ENCODE measurements at places on chromosomes 6 and 20.
A peak's percentile ranks its signal among the peaks of the same experiment; 100 is the strongest.

DNA sequence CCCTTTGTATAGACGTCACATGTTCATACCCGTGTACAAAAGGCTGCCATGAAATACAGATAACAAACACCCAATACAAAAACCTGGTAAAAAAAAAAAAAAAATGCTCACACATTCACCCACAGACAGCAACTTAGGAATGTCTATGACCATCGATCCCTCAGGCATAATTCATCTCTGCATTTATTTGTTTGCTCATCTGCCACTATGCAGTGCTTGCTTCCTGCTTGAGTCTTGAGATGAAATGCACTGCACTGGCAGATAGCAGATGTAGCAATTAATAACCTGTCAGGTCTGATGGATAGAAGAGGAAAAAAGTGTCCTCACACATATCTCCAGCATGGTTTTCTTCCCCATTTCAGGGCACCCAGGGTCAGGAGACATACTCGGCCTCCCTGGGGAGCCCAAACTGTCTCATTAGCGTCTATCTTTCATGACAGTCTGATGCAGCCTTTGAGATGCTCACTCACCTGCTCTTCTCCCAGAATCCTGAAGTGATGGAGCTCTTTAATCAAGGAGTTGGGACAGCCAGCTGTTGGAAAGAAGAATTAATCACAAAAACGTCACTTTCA, 295.1 kb upstream of the AGPAT4 start:
- DNase-seq, result no peak

- peak; percentile 90 for DNase-seq
Observed at GRCh38 chr6:43990627-43991619, 136.3 kb downstream of the MRPL14 start.

DNA sequence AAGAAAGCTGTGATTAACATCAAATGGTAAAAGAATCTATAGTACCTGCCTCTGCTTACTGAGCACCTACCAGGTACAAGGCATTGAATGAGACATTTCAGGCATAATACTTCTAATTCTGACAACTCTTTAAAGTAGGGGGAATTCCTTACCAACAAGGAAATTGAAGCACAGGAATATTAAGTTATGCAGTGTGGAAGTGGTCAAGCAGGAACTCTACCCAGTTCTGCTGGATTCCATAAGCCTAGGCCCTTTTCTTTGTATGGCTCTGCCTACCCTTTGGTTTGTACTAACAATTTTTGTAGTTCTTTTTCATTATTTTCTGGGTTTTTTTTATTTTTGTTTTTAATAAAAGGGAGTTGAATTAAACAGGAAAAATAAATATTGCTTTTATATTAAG, 114.5 kb downstream of the MAP3K5 start:
- peak; percentile 70 for DNase-seq

- no peak for DNase-seq
Observed at GRCh38 chr6:135322427-135323201, 141.5 kb downstream of the MYB start.

DNA sequence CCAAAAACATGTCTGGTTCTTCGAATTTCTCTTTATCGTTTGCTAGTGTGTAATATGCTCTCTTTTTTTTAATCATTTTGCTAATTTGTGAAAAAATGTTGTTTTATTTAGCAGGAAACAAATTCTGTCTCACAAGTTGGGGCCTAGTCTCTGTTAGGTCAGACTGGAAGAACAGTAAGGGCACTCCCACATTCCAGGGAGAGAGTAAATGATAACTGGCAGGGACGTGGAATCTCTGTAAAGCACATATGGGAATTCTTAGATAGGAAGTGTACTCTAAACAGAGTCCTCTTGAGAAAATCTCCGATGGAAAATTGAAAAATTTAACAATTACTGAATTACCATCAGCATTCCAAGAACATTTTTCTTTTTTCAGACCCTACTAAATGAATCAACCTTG, 16.4 kb upstream of the CCDC28A start:
- DNase-seq, result no peak

DNA sequence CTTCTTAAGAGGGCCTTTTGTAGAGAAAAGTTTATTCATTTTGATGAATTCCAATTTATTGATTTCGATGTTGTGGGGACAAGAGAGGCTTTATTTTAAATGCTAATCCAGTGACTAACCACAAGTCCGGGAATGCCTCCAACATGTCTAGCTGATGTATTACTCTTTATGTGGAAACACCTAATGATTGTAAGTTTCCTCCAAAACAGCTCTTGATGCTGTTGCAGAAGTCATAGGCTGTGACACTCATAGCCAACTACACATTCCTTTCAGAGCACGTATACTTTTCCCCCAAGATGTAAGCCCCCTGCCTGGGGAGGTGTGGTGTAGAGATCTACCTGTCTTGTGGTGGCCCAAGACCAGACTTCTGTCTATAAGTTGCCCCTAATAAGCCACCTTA, 61.3 kb upstream of the RNF24 start:
- DNase-seq, result peak; percentile 66

DNA sequence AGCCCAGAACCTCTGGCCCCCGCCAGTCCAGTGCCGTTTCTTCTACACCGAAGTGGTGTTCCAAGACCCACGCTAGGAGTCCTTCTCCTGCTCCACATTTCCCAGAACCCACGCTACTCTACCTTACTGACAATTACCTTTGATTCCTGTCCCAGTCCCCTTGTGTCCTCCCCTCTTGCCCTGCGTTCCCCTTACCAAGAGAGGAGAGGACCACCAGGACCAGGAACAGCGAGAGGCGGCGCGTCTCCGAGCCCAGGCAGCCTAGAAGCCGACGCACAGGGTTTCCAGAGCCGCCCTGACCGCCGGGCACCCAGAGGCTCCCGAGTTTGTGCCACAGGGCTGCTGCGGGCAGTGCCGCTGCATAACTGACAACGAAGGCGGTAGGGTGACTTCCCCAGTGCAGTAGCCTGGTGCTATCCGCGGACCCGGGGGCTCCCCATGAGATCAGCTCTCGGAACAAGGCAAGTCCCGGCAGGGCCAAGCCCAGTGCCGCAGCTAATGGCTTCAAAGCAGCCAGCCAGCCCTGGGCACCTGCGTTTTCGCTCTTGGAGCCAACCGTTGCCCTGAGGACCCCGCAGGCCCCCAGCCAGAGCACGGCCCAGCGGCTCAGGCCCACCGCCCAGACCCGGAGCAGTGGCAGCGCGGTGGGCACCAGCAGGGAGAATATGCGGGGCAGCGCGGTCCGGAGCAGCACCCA, 512 bp downstream of the TAP1 start:
- peak; percentile 61 for DNase-seq

DNA sequence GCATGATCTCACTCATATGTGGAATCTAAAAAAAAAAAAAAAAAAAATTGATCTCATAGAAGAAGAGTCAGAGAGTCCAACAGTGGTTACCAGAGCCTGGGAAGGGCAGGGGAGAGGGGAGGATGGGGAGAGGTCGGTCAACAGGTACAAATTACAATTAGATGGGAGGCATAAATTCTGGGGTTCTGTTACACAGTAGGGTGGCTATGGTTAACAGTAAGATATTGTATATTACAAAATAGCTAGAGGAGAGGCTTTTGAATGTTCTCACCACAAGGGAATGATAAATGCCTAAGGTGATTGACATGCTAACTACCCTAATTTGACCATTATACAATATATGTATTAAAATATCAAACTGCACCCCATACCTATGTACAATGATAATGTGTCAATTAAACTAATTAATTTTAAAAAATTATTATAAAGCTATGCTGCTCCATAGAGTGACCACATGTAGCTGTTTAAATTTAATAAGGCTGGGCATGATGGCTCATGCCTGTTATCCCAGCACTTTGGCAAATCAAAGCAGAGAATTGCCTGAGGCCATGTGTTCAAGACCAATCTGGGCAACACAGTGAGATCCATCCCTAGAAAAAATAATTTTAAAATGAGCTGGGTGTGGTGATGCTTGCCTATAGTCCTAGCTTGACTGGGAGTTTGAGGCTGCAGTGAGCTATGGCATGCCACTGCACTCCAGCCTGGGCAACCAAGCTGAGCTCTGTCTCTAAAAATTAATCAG, 70.9 kb downstream of the SNX5 start:
- no peak for DNase-seq

GRCh38 chr20:11159728-11160127, 485.9 kb upstream of the JAG1 start:
- DNase-seq, result peak; percentile 34

DNA sequence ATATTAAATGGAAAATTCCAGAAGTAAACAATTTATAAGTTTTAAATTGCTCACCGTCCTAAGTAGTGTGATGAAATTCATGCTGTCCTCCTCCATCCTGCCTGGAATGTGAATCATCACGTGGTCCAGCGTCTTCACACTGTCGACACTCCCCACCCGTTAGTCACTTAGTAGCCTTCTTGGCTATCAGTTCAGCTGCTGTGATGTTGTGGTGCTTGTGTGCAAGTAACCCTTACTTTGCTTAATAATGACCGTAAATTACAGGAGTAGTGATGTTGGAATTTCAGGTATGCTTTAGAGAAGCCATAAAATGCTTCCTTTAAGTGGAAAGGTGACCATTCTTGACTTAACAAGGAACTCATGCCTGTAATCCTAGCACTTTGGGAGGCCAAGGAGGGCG, 25.2 kb downstream of the RIOK1 start:
- peak; percentile 70 for DNase-seq

DNA sequence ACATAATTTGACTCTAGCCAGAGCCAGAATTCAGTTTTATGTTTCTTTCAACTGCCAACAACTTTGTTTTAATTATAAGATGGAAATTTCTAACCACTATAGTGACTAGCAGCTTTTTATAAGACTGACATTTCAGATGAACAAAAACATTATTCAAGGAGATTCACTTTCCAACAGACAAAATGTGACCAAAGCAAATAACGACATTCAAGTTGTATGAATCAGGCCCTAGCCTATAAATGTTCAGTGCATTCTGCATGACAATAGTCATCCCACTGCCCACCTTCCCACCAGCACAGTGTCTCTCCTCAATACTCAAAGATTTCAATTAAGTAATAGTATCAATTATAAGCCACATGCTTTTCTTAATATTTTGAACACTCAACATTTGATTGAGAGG, 200.7 kb downstream of the KHDC1L start:
- DNase-seq, result peak; percentile 8

DNA sequence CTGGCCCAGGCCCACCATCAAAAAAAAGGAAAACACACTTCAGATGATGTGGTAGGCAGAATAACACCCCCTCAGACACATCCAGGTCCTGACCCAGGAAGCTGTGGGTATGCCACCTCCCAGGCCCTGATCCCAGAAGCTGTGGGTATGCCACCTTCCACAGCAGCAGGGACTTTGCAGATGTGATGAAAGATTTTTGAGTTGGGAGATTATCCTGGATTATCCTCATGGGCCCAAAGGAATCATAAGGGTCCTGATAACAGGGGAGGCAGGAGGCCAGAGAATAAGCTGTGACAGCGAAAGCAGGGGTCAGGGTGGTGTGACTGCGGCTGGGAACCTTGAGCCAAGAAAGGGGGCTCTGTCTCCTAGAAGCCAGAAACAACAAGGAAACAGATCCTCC, 55.0 kb downstream of the BMP7 start:
- DNase-seq, result no peak

DNA sequence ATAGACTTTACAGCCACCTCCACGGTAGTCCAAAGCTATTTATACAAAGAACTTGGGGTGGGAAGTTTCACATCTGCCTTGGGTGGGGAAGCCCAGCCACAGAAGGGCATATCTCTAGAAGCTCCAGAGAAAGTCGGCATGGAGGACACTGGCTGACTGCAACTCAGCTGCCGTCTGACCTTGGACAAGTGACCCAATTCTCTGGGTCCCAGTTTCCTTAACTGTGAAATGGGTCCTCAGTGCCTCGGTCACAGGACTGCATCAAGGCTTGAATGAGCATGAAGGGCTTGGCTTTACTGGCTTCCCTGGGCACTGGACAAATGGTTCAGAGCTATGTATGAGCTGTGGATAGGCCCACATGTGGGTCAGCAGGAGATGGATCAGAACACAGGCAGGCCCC, 58.6 kb downstream of the NOL4L start:
- no peak for DNase-seq

DNA sequence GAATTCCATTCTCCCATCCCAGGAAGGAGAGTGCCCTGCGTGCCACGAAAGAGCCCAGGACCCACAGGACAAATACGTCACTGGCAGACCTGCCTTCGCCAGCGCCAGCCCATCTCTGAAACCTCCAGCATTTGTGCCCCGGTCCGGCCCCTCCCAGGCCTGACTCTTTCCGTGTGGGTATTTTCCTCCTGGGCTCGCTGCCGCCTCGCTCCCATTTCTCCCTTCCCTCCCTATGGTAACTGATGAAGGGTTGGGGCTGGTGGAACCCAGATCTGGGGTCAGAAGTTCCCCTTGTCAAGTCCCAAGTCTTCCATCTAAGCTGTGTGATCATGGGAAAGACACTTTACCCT, 208.5 kb downstream of the LRFN2 start:
- no peak for DNase-seq

DNA sequence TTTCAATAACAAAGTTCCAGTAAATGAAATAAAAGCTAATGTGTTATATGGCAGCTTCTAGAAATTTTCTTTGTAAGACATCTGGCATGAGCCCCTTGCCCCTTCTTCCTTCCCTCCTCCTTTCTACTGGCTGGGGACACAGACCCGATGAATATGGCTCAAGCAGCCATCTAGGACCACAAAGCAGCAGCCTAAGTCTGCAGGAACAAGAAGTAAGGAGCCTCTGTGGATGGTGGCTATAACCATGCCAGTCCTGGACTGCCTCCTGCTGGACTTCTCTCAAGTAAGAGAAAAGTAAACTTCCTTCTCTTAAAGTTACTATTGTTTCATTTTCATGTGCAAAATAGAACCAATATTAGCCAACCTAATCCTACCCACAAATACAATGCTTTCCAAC, 114.9 kb upstream of the DST start:
- DNase-seq, result peak; percentile 46
